T-helper 1 cell treated with Interleukin-12 subunit alpha and Interleukin-12 subunit beta and Interleukin-4 antibody, amounts not matched to agents 30 ng/mL and 1 ng/mL, for 36 hours (primary cell): ENCODE measurements at places on chromosomes 13 and 19. TPM values are rescaled to one million over a fixed set of nuclear protein-coding genes. Genes with fewer than 3 reads are reported as not detected.

Gene ZNF415
- total RNA-seq = 0.34 and 1.0 TPM in 2 replicates

Gene OR7G3
- not detected in 2 replicates for total RNA-seq

Gene GDF15
- 0.78 TPM in 1 of 2 replicates, not detected in the other for total RNA-seq

Gene ZNF28
- 19.4 and 23.2 TPM in 2 replicates for total RNA-seq

Gene RNASEH2A
- total RNA-seq = 24.3 and 30.5 TPM in 2 replicates

Gene ATP4B
- total RNA-seq = not detected in 2 replicates

Gene GSX1
- not detected in 2 replicates for total RNA-seq

Gene ZSCAN4
- total RNA-seq = not detected in 2 replicates

Gene S1PR2
- total RNA-seq = 8.3 and 8.8 TPM in 2 replicates

Gene CHERP
- total RNA-seq = 60.8 and 66.3 TPM in 2 replicates

Gene FLT3
- not detected in 2 replicates for total RNA-seq

Gene HIPK4
- total RNA-seq = 0.07 TPM in 1 of 2 replicates, not detected in the other

Gene FCER2
- total RNA-seq = not detected in 2 replicates

Gene PRRG2
- 0.88 and 1.4 TPM in 2 replicates for total RNA-seq

Gene HS6ST3
- total RNA-seq = not detected in 2 replicates

Gene HPN
- total RNA-seq = not detected in 2 replicates

Gene SELENOV
- not detected in 2 replicates for total RNA-seq

Gene MYDGF
- 90.6 and 94.5 TPM in 2 replicates for total RNA-seq

Gene CALM3
- total RNA-seq = 478 and 493 TPM in 2 replicates

Gene CGB1
- total RNA-seq = not detected in 2 replicates

Gene SHISA7
- not detected in 2 replicates for total RNA-seq

Gene UBE2L5
- total RNA-seq = 0.22 TPM in 1 of 2 replicates, not detected in the other

Gene NLRP9
- not detected in 2 replicates for total RNA-seq

Gene ZNF579
- 7.3 and 8.0 TPM in 2 replicates for total RNA-seq

Gene TNFSF9
- total RNA-seq = 5.8 TPM in 2 replicates

Gene VSTM1
- total RNA-seq = not detected in 2 replicates

Gene POLD1
- 105 and 120 TPM in 2 replicates for total RNA-seq

Gene ZNF345
- 4.8 and 5.7 TPM in 2 replicates for total RNA-seq

Gene RGL3
- total RNA-seq = not detected in 2 replicates

Gene SIAH3
- total RNA-seq = 0.05 and 0.10 TPM in 2 replicates

Gene LGI4
- 0.12 and 0.27 TPM in 2 replicates for total RNA-seq

Gene C19orf12
- 53.8 and 54.5 TPM in 2 replicates for total RNA-seq

Gene CD33
- 8.5 and 10.4 TPM in 2 replicates for total RNA-seq

Gene NTN5
- 0.51 and 0.81 TPM in 2 replicates for total RNA-seq

Gene GET3
- total RNA-seq = 66.7 and 69.3 TPM in 2 replicates

Gene LGALS14
- 0.27 and 0.37 TPM in 2 replicates for total RNA-seq

Gene GNG14
- total RNA-seq = not detected in 2 replicates

Gene ATP8A2
- 1.7 and 1.9 TPM in 2 replicates for total RNA-seq

Gene PRSS57
- not detected in 2 replicates for total RNA-seq

Gene MAP1S
- total RNA-seq = 70.8 and 75.5 TPM in 2 replicates

Gene PLPPR2
- total RNA-seq = 2.5 and 2.6 TPM in 2 replicates

Gene CCL25
- 0.59 and 0.91 TPM in 2 replicates for total RNA-seq

Gene TNFSF13B
- total RNA-seq = 17.4 and 17.5 TPM in 2 replicates

Gene ZNF93
- total RNA-seq = 7.3 and 7.4 TPM in 2 replicates

Gene IL4I1
- total RNA-seq = 10.3 and 10.4 TPM in 2 replicates

Gene KCNRG
- 0.59 TPM in 1 of 2 replicates, not detected in the other for total RNA-seq

Gene PSG1
- total RNA-seq = not detected in 2 replicates

Gene CLPTM1
- total RNA-seq = 93.8 and 98.0 TPM in 2 replicates

Gene HCST
- total RNA-seq = 101 and 108 TPM in 2 replicates

Gene CYP4F3
- total RNA-seq = 0.05 TPM in 1 of 2 replicates, not detected in the other

Gene CD37
- 229 and 231 TPM in 2 replicates for total RNA-seq

Gene GIPR
- 4.2 and 5.3 TPM in 2 replicates for total RNA-seq

Gene RNF225
- 0.29 TPM in 1 of 2 replicates, not detected in the other for total RNA-seq

Gene LGALS7B
- not detected in 2 replicates for total RNA-seq

Gene ZGLP1
- total RNA-seq = 2.1 and 3.1 TPM in 2 replicates

Gene NCAN
- 0.05 TPM in 1 of 2 replicates, not detected in the other for total RNA-seq

Gene TBXA2R
- total RNA-seq = 0.39 and 1.1 TPM in 2 replicates

Gene TRPM4
- 0.54 and 1.0 TPM in 2 replicates for total RNA-seq
